Glutamatergic neuron (in vitro differentiated cells): ENCODE measurements at places on chromosomes 5 and 9. TPM values are rescaled to one million over a fixed set of nuclear protein-coding genes. Genes with fewer than 3 reads are reported as not detected.

The TAS2R1 gene
- total RNA-seq = not detected

The PCDHAC2 gene
- total RNA-seq = 6.0 TPM

The TMEM215 gene
- 0.27 TPM for total RNA-seq

The CARTPT gene
- total RNA-seq = not detected

The PCDHGA7 gene
- 4.2 TPM for total RNA-seq

The SLC34A3 gene
- not detected for total RNA-seq

The ZDHHC21 gene
- 15.2 TPM for total RNA-seq

The RNF208 gene
- total RNA-seq = 24.8 TPM

The IFNA21 gene
- total RNA-seq = not detected

The NR6A1 gene
- 51.0 TPM for total RNA-seq

The TSLP gene
- total RNA-seq = not detected

The APBB3 gene
- 103 TPM for total RNA-seq

The SEMA4D gene
- total RNA-seq = 192 TPM

The FOXD4L5 gene
- not detected for total RNA-seq

The NUTM2G gene
- not detected for total RNA-seq

The COL15A1 gene
- total RNA-seq = not detected

The TTC1 gene
- total RNA-seq = 41.0 TPM

The ZBED3 gene
- total RNA-seq = 7.0 TPM

The HNRNPH1 gene
- total RNA-seq = 1,021 TPM

The ACTBL2 gene
- total RNA-seq = not detected

DNA sequence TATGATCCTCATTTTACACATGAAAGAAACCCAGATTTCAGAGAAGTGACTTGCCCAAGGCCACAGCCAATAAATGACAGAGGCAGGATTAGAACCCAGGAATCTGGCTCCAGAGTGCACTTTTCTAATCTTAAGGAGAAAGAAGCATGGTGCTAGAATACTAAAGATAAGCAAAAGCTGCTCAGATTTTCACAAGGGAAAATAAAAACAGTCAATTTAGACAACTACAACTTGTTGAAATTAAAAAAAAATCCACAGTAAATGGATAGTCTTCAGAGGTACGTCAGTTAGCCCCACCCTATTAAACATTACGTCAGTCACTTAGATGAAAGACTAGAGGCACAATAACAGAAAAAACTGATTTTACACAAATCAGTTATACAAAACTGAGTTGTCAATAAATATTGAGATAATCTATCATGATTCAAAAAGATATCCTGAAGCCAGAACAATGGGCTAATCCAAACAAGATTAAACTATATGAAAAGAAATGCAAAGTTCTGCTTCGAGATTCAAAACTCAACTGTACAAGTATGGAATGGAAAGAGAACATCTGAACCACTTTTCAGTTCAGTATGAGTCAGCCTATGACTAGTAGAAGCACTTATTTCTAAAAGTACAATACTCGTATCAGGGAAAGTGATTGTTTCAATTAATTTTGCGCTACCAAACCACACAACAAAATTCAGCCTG, 9.3 kb downstream of the TMEM245 start:
- no peak overlapping the region for H3K27ac ChIP-seq
- no peaks in the 10 kb centered on the region for H3K36me3 ChIP-seq
- no peak overlapping the region for H3K4me3 ChIP-seq
- peaks cover 3% of the 10 kb centered on the region for H3K4me1 ChIP-seq

GRCh38 chr5:167786871-167787578, 504.4 kb upstream of the WWC1 start:
- no peak overlapping the region for H3K27ac ChIP-seq
- DNase-seq = no peak
- H3K4me3 ChIP-seq = no peak overlapping the region
- peaks cover 13% of the 10 kb centered on the region for H3K4me1 ChIP-seq

DNA sequence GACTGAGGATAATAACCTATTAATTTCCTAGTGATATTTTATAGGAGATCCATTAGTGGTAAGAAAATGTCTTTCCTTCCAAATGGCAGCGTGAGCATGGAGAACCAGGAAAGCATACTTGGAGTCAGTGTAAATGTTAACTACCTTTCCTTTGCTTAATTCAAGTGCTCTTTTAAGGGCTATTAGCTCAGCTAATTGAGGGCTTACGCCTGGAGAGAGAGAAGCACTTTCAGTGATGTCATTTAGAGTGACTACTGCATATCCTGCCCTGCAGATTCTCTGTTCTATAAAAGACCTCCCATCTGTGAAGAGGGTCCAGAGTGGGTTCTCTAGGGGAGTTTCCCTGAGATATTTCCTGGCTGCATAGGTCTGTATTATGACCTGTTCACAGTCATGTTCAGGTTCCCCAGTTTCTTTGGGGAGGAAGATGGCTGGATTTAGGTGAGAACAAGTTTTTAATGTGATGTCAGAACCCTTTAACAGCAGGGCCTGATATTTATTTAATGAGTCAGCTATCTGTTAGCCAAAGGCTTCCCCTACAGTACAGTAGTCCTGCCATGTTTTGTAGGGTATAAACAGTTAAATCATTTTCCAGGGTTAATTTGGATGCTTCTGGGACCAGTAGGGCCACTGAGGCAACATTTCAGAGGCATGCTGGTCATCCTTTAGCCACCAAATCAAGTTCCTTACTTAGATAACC, 89.6 kb downstream of the TRIM36 start:
- no peak overlapping the region for H3K4me3 ChIP-seq
- peaks cover 3% of the 10 kb centered on the region for H3K27me3 ChIP-seq
- H3K4me1 ChIP-seq = peaks cover 2% of the 10 kb centered on the region
- no peak for DNase-seq
- no peaks in the 10 kb centered on the region for H3K36me3 ChIP-seq

- peaks cover 19% of the 10 kb centered on the region for H3K4me1 ChIP-seq
- H3K4me3 ChIP-seq = no peak overlapping the region
- H3K36me3 ChIP-seq = no peaks in the 10 kb centered on the region
- H3K27ac ChIP-seq = no peak overlapping the region
Measured at GRCh38 chr9:80383331-80383730, 811.6 kb downstream of the TLE4 start.

GRCh38 chr5:154238776-154239481, 48.4 kb downstream of the GALNT10 start:
- no peak for DNase-seq
- no peak overlapping the region for H3K4me3 ChIP-seq
- H3K27ac ChIP-seq = no peak overlapping the region
- H3K4me1 ChIP-seq = peaks cover 16% of the 10 kb centered on the region
- H3K36me3 ChIP-seq = no peaks in the 10 kb centered on the region

GRCh38 chr9:120156376-120156775, 423.6 kb downstream of the CDK5RAP2 start:
- DNase-seq = no peak
- H3K4me3 ChIP-seq = no peak overlapping the region
- peaks cover 10% of the 10 kb centered on the region for H3K4me1 ChIP-seq
- no peak overlapping the region for H3K27ac ChIP-seq
- no peaks in the 10 kb centered on the region for H3K36me3 ChIP-seq
- H3K27me3 ChIP-seq = peaks cover 3% of the 10 kb centered on the region

- peaks cover 24% of the 10 kb centered on the region for H3K36me3 ChIP-seq
- peaks cover 2% of the 10 kb centered on the region for H3K4me1 ChIP-seq
- DNase-seq = no peak
Measured at GRCh38 chr9:3386753-3387152, 139.0 kb downstream of the RFX3 start.

- no peak overlapping the region for H3K4me3 ChIP-seq
- no peaks in the 10 kb centered on the region for H3K36me3 ChIP-seq
- H3K27me3 ChIP-seq = no peaks in the 10 kb centered on the region
- no peak for DNase-seq
- peaks cover 2% of the 10 kb centered on the region for H3K4me1 ChIP-seq
Measured at GRCh38 chr5:145777445-145778063, 57.6 kb downstream of the PRELID2 start.

GRCh38 chr9:33698267-33698666, 97.1 kb upstream of the PRSS3 start:
- no peaks in the 10 kb centered on the region for H3K4me1 ChIP-seq
- no peak overlapping the region for H3K27ac ChIP-seq
- H3K27me3 ChIP-seq = no peaks in the 10 kb centered on the region
- H3K4me3 ChIP-seq = no peak overlapping the region
- DNase-seq = no peak

DNA sequence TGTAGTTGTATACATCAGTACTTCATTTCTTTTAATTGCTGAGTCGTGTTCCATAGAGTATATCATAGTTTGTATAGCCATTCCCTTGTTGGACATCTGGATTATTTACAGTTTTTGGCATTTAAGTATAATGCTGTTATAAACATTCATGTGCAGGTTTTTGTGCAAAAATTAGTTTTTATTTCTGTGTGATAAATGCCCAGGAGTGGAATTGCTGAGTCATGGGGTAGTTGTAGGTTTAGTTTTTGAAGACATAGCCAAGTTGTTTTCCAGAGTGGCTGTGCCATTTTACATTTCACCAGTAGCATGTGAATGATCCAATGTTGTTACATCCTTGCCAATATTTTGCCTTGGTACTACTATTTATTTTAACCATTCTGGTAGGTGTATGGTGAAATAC, 12.5 kb downstream of the ZNF354B start:
- peaks cover 9% of the 10 kb centered on the region for H3K27me3 ChIP-seq
- no peak for DNase-seq
- H3K4me3 ChIP-seq = no peak overlapping the region
- peaks cover 62% of the 10 kb centered on the region for H3K36me3 ChIP-seq
- H3K27ac ChIP-seq = no peak overlapping the region

- peaks cover 19% of the 10 kb centered on the region for H3K36me3 ChIP-seq
- no peak overlapping the region for H3K4me3 ChIP-seq
- no peak for DNase-seq
- no peak overlapping the region for H3K27ac ChIP-seq
- peaks cover 2% of the 10 kb centered on the region for H3K4me1 ChIP-seq
- H3K27me3 ChIP-seq = peaks cover 4% of the 10 kb centered on the region
Measured at GRCh38 chr5:154015071-154015693, 23.5 kb downstream of the FAM114A2 start.

- no peak overlapping the region for H3K27ac ChIP-seq
- no peak overlapping the region for H3K4me3 ChIP-seq
- H3K27me3 ChIP-seq = no peaks in the 10 kb centered on the region
- H3K36me3 ChIP-seq = no peaks in the 10 kb centered on the region
- no peaks in the 10 kb centered on the region for H3K4me1 ChIP-seq
Measured at GRCh38 chr9:101787891-101788290, 49.4 kb upstream of the GRIN3A start.

DNA sequence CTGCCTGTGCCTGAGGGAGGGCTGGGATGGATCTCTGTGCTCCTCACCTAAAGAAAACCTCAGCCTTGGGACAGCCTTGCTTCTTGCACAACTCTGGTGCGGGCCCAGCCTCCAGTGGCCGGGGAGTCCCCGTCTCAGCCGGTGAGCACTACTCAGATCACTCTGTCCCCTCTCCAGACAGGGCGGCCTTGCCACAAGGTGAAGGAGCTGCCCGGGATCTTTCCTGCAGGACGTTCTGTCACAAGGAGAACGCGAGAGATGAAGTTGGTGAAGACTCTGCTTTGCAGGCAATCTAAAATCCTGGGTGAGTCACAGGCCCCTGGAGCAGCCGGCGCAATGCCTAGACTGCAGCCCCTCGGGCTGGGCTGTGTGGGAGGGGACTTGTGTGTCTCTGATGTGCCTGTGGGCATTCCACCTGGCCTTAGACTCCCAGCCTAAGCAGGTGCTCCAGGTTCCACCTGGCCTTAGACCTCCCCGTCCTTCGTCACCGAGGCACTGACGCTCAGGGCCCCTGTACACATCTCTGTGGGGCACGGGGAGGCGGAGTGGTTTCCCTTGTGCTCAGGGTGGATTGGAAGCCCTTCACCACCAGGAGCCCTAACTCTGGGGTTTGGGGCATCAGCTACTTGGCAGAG, 15.2 kb upstream of the IRX4 start:
- DNase-seq = peak; percentile 11
- peaks cover 3% of the 10 kb centered on the region for H3K4me1 ChIP-seq
- no peak overlapping the region for H3K27ac ChIP-seq
- H3K4me3 ChIP-seq = no peak overlapping the region

DNA sequence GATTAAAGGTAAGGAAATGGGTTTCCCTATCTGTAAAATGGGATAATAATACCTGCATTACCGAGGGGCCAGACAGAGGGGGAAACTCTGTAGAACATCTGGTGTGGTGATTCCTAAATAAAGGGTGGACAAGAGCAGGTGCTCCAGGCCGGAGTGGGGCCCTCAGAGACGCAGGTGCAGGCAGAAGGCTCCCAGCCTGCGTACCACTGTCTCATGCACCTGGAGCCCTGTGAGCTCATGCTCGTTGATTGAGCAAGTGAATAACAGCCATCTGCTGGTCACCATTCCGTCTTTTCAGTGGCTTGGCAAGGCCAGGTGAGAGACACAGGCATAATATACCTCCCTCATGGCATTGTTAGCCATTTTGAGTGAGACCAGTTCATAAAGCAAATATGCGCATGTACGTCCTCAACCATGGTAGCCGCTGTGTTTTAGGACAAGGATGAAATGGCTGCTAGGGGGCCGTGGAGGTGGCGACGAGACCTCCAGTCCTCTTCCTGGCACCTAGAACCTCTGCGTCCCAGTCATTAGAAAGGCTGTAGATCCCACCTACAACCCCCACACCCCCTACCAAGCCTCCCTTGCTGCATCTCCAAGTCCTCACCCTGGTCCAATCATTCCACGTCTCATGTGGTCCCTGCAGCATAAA, 198.0 kb upstream of the MVB12B start:
- H3K4me1 ChIP-seq = peaks cover 2% of the 10 kb centered on the region
- no peak for DNase-seq
- no peak overlapping the region for H3K4me3 ChIP-seq
- no peaks in the 10 kb centered on the region for H3K27me3 ChIP-seq
- H3K27ac ChIP-seq = no peak overlapping the region

DNA sequence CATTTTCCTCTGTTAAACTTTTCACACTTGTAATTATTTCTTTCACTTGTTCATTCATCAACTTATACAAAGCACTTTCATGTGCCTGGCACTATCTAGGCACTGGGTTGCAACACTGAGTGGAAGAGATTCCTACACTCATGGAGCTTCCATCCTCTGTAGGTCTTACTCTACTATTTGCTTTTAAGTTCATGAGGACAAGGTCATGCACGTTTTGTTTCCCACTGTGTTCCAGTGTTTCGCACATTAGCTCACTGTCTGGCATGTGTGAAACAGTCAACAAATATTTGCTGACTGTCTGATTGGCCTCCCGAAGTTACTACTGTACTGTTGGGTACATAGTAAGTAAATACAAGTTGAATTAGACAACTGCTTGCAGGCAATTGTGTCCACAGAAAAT, 87.9 kb upstream of the IFNK start:
- no peaks in the 10 kb centered on the region for H3K27me3 ChIP-seq
- peaks cover 12% of the 10 kb centered on the region for H3K4me1 ChIP-seq
- no peak for DNase-seq
- no peak overlapping the region for H3K4me3 ChIP-seq

DNA sequence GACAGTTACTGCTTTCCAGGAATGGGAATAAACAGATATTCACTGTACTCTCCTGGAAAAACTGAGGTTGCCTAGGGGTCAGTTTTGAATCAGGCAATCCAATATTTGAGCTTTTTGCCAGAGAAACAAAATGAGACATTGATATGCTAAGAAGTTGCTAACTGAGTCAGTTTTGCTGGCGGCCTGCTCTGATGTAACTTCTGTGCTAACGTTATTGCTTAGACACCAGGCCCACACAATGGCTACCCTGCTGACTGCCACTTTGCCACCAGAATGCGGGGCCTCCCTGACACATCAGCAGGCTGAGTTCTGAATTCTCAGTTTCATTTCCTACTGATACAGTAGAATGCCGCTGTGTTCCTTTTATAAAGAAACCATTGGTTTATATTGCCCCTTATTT, 18.2 kb upstream of the ZNF618 start:
- peaks cover 2% of the 10 kb centered on the region for H3K27me3 ChIP-seq
- no peak for DNase-seq
- no peaks in the 10 kb centered on the region for H3K4me1 ChIP-seq
